ENCODE measurements at places on chromosomes 5 and 9.

DNA sequence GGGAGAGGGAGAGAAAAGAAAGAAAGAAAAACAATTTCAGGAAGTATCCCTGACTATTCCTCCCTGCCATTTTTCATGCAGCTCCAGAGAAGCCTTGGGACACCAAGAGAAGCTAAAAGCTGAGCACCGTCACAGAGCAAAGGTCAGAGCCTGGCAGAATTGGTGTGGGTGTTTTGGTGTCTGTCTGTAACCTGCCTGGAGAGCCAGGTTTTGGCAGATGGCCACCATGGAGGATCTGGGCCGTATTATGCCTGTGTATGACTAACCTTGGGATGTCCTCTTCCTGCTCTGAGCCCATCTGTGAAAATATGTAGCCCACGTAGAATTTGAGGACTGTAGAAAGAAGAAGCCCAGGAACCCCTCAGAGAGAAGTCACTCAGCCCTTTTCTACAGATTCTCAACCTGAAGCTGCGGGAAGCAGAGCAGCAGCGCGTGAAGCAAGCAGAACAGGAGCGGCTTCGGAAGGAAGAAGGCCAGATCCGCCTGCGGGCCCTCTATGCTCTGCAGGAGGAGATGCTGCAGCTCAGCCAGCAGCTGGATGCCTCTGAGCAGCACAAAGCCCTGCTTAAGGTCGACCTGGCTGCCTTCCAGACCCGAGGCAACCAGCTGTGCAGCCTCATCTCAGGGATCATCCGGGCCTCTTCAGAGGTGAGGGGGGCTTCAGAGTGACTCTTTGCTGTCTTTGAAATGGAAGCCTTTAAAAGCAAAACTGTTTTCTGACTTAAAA, 18.8 kb downstream of the GLE1 start:
- DNase-seq = peak; percentile 85

GRCh38 chr9:83270116-83270515, 207.2 kb upstream of the RASEF start:
- DNase-seq = no peak

DNA sequence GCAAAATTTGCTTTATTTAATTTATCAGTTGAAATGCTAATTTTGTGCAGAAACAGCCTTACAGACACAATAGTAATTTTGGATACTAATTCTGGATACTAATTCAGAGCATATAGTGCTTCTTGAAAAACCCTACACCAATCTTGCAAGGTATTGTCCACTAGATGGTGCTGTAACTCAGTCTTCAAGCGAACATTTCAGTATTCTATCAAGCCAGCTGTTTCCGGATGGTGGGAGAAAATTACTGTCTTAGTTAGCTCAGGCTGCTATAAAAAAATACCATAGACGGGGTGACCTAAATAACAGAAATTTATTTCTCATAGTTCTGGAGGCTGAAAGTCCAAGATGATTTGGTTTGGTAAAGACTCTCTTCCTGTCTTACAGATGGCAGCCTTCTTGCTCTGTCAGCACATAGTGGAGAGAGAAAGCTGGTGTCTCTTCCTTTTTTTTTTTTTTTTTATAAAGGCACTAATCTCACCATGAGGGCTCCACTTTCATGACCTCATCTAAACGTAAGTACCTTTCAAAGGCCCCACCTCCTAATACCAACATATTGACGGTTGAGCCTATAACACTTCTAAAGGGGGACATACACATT, 1306.5 kb upstream of the CDH9 start:
- peak; percentile 74 for DNase-seq

GRCh38 chr5:119353686-119354366, 2.0 kb upstream of the TNFAIP8 start:
- DNase-seq = no peak

GRCh38 chr9:98597236-98597771, 111.4 kb downstream of the GABBR2 start:
- DNase-seq = no peak

GRCh38 chr9:35481347-35481975, 8.4 kb upstream of the RUSC2 start:
- DNase-seq = no peak

GRCh38 chr5:137040024-137040423, 459.1 kb downstream of the SPOCK1 start:
- DNase-seq = no peak

GRCh38 chr5:174644923-174645322, 79.5 kb upstream of the MSX2 start:
- DNase-seq = no peak

DNA sequence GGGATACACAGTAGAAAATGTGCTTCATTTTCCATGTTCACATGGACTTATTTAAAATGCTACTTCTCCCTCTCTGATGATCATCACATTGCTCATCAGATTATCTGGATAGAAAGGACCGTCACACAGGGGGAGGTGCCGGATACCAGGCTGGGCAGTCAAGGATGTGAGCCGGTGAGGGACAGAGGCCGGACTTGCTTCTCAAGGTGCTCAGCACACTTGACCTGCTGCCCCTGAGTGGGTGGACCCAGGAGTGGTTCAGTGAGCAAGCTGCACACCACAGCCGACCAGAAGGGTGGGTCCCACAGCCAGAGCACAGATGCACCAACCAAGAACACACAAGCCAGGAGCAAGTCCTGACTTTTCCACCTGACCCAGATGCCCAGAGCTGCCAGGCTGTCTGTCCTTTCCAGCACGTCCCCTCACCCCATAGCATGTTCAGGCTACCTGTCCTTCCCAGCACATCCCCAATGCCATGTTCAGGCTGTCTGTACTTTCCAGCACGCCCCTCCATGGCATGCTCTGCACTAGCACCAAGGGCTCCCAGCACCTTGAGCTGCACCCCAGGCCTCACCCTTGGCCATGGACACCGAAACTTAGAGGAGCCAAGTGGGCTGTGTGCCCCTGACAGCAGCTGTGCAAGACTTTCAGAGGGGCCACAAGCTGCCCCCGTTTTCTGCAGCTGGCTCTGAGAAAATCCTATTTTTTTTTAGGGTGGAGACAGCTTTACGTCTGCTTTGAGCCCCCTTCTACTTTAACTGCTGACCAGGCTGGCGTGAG, 77.8 kb downstream of the SECISBP2 start:
- DNase-seq = no peak

DNA sequence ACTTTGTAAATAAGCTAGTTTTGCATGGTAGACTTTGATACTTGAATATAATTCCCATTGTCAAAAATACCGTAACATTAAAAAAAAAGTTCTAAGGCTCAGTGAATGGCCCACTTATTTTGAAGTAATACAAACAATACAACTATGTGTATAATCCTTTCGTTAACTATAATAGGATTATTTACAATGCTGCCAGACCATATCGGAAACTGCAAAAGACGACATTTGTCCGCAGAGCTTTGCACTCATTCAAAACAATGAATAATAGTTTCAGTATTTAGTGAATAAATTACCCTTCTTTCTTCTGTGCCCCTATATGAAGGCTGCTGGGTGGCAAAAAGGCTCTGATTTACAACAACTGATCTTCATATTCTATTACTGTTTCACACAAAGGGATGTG, 121.8 kb downstream of the DROSHA start:
- no peak for DNase-seq

- no peak for DNase-seq
Observed at GRCh38 chr5:147968855-147969254, 62.5 kb upstream of the C5orf46 start.

- no peak for DNase-seq
Observed at GRCh38 chr9:137111788-137112563, 2.6 kb downstream of the DPP7 start.

GRCh38 chr5:53820119-53820801, 259.8 kb downstream of the NDUFS4 start:
- DNase-seq = no peak

DNA sequence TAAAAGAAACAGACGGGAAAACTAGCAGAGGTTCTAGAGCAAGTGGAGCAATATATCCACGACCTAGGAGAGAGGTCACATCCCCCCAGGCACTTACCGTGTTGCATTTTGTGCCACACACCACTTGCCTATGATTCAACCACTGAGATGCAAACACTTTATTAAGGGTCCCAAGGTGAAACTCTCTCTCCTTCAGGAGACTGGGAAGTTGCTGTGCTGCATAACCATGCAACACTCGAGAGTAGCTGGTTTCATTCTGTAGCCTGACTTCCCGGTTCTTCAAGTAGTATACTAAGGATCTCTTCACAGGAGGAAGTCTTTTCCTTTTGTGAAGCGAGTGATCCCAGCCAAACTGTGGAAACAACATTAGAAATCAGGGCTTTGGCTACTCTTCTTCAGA, 1.6 kb downstream of the DCAF12 start:
- DNase-seq = no peak

- DNase-seq = no peak
Observed at GRCh38 chr5:149237662-149238061, 34.0 kb upstream of the AFAP1L1 start.

DNA sequence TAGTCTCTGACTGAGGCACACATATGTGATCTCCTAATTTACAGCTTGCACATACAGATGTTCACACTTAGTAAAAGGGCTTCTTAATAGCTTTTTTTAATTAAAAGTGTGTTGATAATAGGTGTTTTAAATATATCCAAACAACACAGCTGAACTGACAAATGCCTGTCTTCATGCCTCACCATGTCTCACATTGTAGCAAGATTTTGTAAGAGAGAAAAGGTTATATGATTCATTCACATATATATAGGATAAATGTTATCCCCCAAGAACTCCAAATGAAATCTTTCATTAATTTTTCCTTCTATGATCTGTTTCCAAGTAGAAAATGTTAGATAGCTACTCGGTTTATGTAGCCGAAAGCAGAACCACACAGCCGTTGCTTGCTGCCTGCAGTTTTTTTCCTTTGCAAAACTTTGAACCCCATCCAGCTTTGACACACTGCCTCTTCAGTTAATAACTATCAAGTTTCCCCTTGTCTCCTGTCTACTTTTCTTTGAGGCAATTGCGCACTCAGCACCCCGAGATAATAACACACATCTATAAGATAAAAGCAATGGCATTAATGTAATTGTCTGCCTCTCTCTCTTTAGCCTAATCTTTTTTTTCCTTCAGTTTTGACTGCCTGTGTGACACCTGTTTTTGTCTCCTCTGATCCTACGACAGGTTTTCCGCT, 299.2 kb downstream of the BNC2 start:
- no peak for DNase-seq

DNA sequence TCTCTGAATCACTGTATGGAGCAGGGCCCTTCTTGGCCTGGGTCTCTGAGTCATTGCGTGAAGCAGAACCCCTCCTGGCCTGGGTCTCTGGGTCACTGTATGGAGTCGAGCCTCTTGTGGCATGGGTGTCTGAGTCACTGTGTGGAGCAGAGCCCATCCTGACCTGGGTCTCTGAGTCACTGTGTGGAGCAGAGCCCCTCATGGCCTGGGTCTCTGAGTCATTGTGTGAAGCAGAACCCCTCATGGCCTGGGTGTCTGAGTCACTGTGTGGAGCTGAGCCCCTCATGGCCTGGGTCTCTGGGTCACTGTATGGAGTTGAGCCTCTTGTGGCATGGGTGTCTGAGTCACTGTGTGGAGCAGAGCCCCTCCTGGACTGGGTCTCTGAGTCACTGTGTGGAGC, 94.0 kb upstream of the RAPGEF1 start:
- DNase-seq = no peak

DNA sequence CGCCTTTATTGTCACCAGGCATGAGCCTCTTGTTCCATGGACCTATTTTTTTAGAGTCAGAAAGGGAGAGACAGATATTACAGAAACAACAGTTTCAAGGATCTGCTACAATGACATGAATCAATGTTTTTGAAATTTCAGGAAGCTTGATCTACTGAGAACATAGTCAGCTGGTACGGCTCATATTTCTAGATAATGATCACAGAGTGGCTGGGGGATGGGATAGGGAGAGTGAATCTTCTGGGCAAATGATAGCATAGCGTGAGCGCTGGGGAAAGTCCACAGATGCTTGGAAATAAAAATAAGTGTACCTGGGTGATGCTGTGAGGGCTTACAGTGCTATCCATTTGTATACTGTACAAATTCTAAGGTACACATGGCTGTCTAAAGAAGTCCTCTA, 340.4 kb downstream of the EBF1 start:
- no peak for DNase-seq

GRCh38 chr5:35371951-35372426, 141.7 kb upstream of the PRLR start:
- DNase-seq = no peak

DNA sequence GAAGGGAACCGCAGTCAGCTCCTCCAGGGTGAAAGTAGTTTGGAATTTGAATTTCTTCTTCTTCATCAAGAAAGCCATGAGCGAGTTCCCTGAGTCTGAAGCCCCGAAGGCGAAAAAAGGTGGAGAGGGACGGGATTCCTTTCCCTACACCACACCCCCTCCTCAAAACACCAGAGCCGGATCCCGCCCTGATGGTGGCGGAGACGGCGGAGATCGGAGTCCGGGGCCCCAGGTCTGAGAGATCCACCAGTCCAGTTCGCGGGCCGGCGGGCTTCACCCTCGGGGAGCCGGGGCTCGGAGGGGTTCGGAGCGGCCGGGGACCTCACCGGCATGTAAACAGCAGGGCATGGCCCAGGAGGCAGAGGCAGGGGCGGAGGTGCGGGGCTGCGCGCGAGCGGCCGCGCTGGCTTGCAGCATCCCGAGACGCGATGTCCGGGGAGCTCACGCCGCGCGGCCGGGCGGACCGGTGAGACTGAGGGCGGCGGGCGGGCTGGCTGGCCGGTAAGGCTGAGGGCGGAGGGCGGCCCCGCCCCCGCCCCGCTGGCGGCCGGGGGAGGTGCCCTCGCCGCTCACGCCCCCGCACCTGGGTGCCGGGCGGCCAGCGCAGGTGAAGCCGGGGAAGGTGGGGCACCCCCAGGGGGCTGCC, 606 bp downstream of the EEIG1 start:
- DNase-seq = no peak

GRCh38 chr5:154519359-154519758, 41.3 kb upstream of the HAND1 start:
- no peak for DNase-seq

GRCh38 chr5:108386345-108387061, 4.6 kb upstream of the FBXL17 start:
- DNase-seq = no peak

DNA sequence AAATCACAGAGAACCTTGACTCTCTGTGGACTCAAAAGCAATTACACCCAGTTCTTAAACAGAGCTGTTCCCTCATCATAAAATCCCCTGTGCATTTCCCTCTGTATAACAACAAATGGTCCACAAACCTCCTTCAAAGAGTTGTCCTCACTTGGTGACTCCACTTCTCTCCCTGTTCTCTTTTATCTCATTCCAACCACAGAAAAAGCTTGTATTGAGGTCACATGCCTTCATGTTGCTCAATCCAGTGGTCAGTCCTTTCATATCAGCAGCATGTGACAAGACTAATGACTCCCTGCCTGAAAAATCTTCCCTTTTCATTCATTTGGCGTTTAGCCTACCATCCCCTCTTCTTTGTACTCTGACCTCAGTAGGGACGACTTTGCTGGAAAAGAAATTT, 158.0 kb downstream of the DEPDC1B start:
- DNase-seq = no peak

- no peak for DNase-seq
Observed at GRCh38 chr5:95283022-95283615, 1.8 kb downstream of the MCTP1 start.

Data from Jurkat, Clone E6-1 (cell line).